ENCODE measurements at places on chromosomes 7 and 10.

- no peak for DNase-seq
Observed at GRCh38 chr10:113001599-113002448, 51.8 kb downstream of the TCF7L2 start.

GRCh38 chr7:41730668-41731067 lies 27.8 kb upstream of the INHBA start:
- no peak for DNase-seq

DNA sequence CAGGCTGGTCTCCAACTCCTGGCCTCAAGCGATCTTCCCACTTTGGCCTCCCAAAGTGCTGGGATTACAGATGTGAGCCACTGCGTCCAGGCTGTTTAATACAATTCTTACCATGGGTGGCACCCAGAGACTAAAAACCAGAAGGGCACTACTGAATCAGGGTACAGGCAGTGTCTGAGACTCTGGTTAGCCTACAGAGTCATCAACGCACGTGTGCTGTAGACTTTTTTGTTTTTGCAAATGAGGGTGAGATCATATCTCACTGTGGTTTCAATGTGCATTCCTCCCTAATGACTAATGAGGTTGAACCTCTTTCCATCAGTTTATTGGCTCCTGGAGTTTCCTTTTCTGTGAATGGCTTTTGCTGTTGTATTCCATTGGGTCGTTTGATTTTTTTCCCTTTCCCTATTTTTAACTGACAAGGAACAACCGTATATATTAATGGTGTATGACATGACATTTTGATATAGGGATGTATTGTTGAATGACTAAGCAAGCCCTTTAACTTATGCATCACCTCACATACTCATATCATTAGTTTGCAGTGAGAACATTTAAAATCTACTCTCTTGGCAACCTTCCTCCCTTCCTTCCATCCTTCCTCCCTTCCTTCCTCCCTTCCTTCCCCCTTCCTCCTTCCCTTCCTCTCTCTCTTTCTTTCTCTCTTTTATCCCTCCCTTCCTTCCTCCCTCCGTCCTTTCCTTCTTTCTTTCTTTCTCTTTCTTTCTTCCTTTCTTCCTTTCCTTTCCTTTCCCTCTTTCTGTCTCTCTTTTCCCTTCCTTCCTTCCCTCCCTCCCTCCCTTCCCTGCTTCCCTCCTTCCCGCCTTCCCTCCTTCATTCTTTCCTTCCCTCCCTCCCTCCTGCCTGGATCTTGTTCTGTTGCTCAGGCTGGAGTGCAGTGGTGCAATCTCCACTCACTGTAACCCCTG lies 9.3 kb upstream of the TMEM270 start:
- no peak for DNase-seq

DNA sequence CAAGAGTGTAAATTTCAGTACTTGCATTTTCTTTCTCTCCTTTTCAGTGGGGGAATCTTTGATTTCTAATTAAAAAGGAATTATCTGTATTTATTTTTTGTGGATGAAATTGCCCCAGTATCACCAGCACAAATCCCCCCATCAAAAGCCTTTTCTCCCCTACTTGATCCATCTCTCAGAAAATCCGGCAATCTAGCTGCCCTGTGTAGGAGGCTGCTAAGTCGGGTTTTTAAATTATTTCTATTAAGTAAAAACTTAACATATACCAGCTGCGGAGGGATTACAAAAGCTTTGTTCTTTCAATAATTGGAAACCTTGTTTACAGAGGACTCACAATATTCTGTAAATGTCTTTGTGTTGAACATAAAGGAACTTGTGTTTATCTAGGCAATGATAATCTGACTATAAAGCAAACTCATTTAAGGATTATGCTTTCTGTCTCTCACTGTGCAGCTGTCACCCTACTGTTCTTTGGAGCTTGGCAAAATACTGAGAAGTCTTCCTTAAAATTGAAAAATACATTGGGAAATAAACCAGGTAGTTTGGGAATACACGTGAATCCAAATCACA lies 177.4 kb upstream of the PRR15 start:
- no peak for DNase-seq

- no peak for DNase-seq
Observed at GRCh38 chr10:78815702-78816334, 252.9 kb upstream of the ZMIZ1 start.

- DNase-seq: no peak
Observed at GRCh38 chr7:154583454-154583853, 419.5 kb downstream of the PAXIP1 start.

DNA sequence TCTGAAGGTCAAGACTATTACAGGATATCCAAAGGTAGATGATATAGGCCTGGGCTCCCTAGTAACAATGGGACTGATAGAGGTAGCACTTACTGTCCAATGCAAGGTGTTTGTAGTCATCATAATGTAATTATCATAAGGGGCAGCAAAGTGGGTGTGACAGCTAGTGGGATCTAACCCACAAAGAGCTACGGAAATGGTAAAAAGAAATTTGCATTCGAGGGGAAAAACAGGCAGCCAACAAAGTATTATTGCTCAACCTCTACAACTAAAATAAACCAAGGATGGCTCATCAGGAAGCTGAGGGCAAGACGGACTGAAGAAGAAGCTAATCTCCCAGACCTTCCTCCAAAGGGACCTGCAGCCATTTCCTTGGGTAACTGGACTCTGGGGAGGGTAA lies 211.0 kb downstream of the WDR11 start:
- DNase-seq: no peak

DNA sequence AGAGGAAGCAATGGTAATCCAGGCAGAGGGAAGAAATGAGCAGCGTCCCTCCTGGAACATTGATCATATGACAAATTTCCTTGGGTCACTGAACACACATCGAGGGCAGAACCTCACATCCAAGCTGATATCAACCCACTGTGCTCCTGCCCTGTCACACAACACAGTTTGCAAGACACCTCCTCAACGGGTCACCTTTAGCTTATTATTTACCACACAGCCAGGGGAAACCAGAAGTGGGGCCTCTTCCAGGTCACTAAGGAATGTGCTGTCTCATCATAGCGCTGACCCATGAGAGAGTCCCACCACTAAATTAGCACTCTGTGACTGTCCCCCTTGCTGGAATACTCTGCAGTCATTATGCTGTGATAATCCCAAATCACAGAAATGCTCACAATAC lies 69.7 kb upstream of the PPP1R3C start:
- DNase-seq: no peak

- DNase-seq: no peak
Observed at GRCh38 chr7:35465791-35466336, 212.0 kb upstream of the TBX20 start.

DNA sequence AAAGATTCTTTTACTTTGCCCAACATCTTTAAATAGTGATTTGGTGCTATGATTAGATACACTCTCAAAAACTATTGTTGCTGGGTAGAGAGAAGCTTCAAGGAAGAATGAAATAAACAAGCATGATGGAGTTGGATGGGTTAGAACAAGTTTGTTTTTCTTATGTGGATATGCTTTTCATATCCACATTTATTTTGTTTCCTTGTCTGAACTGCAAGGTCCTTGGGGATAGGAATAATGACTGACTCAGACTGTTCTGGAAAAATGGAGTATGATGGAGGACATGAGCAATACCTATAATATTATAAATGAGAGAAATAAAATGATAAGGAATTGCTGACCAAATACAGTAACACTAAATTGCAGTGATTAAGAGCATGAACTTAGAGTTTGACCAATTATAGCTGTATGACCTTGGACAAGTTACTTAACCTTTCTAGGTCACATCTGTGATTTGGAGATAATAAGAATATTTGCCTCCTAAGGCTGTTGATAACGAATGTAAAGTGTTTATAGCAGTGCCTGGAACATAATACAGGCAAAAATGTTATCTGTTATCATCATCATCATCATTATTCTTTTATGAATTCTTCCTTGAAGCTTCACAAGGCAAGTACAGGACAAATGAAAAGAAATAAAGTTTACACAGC lies 847.5 kb downstream of the LRMDA start:
- DNase-seq: no peak

GRCh38 chr7:44149571-44150465 lies 8.7 kb upstream of the MYL7 start:
- peak; percentile 40 for DNase-seq

GRCh38 chr10:12332572-12333379 lies 16.6 kb upstream of the CAMK1D start:
- no peak for DNase-seq

DNA sequence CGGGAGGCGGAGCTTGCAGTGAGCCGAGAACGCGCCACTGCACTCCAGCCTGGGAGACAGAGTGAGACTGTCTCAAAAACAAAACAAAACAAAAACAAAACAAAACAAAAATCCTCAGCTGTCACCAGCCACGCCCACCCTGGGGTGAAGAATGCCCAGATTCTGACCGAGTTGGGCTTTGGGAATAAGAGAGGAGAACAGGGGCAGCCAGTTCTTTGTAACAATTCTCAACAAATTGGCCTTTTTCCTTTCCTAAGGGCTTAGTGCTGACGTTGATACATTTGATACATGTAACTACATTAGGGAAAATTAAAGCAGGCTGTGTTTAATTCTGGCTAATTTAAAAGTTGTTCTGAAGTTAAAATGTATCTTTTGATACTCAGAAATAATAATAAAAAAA lies 121.0 kb downstream of the EPC1 start:
- no peak for DNase-seq

- no peak for DNase-seq
Observed at GRCh38 chr7:20738518-20739481, 47.9 kb downstream of the SP8 start.

DNA sequence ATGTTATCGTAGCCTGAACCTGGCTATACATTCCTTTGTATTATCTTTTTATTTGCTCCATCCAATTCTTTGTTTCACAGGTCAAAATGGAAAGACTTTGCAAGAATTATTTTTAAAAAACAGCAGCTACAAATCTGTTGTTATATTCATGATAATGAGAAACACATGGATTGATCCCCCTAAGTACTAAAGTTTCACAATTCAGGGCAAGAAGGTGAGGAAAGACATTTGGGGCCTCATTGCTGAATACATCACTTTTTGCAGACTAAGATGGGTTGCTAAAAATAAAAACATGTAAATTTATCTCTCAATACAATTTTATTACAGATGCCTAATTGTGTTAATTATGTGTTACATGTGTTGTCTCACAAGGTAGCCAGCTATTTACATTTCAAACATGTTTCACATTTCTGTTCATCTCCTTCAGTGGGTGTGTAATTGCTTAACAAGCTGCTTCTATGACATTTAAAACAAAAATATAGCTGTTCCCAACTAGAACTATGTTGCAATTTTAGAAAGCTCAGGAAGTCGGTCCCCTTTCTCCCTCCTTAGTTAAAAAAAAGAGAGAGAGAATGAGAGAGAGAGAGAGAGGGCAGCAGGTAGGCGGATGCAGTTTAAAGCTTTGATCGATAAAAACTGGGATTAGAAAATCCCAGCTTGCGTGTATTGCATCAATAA lies 606.3 kb upstream of the FZD8 start:
- DNase-seq: no peak

GRCh38 chr7:32289651-32290414 lies 200.3 kb downstream of the LSM5 start:
- no peak for DNase-seq

- no peak for DNase-seq
Observed at GRCh38 chr7:94972296-94972695, 64.9 kb downstream of the PPP1R9A start.

- DNase-seq: no peak
Observed at GRCh38 chr7:102008535-102009262, 191.3 kb downstream of the CUX1 start.

DNA sequence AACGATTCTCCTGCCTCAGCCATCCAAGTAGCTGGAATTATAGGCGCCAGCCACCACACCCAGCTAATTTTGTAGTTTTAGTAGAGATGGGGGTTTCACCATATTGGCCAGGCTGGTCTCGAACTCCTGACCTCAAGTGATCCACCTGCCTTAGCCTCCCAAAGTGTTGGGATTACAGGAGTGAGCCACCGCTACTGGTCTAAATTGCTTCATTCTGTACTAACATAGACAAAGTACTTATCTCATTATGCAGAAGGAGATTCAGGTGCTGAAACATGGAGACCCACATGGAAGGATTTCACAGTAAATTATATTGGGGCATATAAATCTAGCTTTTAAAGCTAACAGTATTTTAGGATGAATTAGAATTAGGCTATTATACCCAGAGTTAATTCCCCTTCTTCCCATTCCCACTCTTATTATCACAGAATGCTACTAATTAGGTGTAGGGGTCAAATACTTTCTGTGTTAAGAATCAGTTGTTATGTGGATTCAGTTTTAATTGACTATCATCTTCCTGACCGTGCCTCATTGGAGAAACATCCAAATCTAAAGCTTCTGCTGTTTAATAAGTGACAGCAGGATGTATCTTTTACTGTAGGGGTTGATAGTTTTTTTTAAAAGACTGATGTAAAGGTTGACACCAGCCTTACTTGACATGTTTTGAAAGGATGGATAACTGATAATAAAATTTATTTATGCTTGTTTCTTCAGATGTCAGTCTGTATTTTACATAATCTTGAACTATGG lies 27.2 kb downstream of the ADK start:
- DNase-seq: no peak

DNA sequence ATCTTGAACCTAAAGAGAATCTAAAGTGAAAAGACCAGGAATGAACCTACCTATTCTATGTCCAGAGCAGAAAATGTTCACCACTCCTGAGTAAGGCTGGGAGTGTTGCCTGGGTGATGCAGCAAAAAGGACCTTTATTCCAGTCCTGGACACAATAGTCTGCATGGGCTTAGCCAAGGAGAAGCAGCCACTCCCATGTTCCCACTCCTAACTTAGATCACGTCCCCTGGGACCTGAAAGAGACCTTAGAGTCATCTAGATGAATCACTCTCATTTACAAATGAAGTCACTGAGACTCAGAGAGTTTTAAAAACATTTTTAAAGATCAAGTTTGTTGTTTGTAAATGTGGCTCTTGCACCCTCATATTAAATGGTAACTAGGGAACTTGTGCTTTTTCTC lies 763.4 kb downstream of the KCNMA1 start:
- DNase-seq: no peak

- no peak for DNase-seq
Observed at GRCh38 chr7:91062713-91063112, 201.5 kb upstream of the FZD1 start.

GRCh38 chr7:93890041-93890463 lies 501 bp downstream of the TFPI2 start:
- no peak for DNase-seq

- DNase-seq: no peak
Observed at GRCh38 chr10:3027866-3028265, 39.5 kb upstream of the PFKP start.

- DNase-seq: no peak
Observed at GRCh38 chr10:51567271-51567670, 132.1 kb downstream of the CSTF2T start.

DNA sequence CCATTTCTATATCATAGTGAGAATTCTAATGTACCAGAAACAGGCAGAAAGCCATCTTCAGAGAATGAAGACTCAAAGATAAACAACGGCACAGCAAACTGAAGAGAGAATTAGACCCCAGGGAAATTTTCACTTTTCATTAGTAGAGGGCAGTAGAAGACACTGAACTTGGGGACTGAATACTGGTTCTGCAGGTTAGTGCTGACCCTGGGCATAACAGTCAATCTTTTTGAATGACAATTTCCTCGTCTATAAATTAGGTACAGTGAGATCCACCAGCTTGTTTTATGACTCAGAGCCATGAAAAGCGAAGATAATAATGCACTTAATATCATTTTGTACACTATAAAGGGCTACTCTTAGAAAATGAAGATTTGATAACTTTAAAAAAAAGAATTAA lies 13.7 kb downstream of the FKBP14 start:
- DNase-seq: no peak

- DNase-seq: no peak
Observed at GRCh38 chr7:132035517-132036362, 479.3 kb upstream of the PODXL start.

GRCh38 chr7:117505238-117505637 lies 25.4 kb downstream of the CFTR start:
- DNase-seq: no peak

- no peak for DNase-seq
Observed at GRCh38 chr10:111479966-111480365, 403.1 kb downstream of the ADRA2A start.
